Stimulated activated CD4-positive, alpha-beta T cell treated with anti-CD3 and anti-CD28 coated beads, Interleukin-1b, Interleukin-23, amount 100 ng/mL, for 4 hours (primary cell): ENCODE measurements at places on chromosomes 3 and 15.

- no peak for DNase-seq
These were observed 427.0 kb upstream of the RARB start for GRCh38 chr3:25000971-25001591.

DNA sequence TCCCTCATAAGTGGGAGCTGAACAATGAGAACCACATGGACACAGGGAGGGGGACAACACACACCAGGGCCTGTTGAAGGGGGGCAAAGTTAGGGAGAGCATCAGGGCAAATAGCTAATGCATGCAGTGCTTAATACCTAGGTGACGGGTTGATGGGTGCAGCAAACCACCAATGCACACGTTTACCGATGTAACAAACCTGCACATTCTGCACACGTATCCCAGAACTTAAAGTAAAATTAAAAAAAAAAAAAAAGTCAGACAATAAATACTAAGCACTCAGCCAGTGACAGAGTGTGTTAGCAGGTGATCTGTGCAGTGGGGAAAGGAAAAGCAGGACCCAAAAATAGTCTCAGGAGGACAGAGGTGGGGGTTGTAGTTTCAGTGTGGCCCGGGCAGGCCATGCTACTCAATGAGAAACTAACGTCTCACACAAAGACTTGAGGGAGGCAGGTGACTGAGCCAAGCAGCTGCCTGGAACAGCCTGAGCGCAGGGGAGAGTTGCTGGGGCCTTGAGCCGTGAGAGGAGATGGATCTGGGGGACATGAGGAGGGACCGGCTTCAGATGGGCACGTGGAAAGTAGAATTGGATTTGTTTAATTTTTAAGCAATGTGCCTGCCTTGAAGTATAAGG is 18.4 kb downstream of the ANKDD1A start:
- no peak for DNase-seq

DNA sequence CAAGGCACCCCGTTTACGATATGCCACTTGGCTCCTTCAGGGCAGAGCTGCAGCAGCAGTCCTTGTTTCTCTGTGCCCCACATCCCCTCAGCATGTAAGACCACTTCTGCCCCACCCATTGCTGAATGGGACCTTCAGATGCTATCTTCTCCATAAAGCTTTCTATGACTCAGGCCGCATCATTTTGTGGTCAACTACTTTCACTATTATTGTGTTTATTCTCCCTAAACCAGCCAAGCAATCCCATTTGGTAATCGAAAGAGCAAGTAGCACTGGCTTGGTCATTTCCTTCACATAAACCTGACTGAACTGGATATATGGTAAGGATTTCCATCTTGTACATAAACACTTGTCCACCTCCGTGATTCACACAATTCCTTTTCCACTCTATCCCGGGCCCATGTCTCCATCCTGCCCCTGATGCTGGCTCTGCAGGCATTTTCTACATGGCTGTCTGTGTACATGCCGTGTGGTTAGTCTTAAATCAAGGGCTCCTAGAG is 25.7 kb downstream of the LIPC start:
- DNase-seq = no peak

- no peak for DNase-seq
These were observed 63.4 kb upstream of the FAM174B start for GRCh38 chr15:92719021-92719420.

GRCh38 chr15:71817351-71817750 is 7.0 kb downstream of the NR2E3 start:
- DNase-seq = no peak

DNA sequence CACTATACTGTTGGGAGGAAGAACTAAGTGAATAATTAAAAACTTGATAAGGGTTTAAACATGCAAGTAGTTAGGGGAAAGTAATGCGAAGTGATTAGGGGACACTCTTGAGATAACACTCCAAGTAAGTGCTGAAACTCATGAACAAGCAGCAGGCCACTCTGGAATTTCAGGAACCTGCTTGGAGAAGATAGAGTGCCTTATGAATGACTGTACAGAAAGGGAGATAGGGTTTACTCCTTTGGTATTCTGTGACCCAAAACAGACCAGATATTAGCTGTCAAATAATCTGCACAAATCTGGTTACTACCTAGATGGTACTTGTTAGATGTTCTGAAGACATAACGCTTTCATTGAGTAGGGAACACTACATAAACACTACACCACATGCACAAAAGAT is 85.6 kb downstream of the FRMD4B start:
- no peak for DNase-seq
